ENCODE measurements at places on chromosomes 4 and X.

- no peak for DNase-seq
Observed at GRCh38 chr4:7949759-7950158, 10.1 kb upstream of the AFAP1 start.

DNA sequence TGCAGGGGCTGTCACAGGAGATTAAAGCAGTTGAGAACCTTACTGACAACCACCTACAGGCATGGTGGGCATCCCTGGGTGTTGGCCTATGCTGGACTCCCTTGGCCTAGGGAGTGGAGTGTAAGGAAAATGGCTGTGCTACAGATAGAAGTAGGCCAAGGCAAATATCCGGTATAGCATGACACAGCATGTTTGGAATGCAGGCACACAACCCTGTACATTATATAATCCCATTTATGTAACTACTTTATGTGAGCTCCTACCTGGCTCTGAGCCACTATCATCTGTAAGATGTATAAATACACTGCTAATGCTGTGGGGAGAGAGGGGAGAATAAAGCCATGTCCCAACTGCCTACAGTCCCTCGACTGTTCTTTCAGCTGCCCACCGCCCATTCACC is 38.7 kb upstream of the KCTD8 start:
- DNase-seq, result no peak

DNA sequence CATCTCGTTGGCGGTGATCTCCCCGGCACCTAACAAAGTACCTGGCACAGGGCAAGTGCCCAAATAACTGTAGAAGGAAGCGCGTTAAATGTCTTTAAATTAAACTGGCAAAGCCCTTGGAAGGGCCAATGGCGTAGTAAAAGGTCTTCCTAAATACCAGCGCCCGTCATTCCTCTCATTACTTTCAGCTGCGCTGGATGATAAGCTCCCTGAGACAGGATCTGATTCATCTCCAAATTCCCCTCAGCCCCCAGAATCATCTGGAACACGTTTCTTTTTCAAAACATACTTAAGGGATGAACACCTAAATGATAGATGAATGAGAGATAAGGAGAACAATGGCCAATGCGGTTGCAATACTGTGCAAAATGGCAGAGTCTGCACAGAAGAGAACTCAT is 95.1 kb downstream of the AFAP1 start:
- DNase-seq, result no peak

- no peak for DNase-seq
Observed at GRCh38 chr4:138450546-138451275, 208.6 kb upstream of the SLC7A11 start.

DNA sequence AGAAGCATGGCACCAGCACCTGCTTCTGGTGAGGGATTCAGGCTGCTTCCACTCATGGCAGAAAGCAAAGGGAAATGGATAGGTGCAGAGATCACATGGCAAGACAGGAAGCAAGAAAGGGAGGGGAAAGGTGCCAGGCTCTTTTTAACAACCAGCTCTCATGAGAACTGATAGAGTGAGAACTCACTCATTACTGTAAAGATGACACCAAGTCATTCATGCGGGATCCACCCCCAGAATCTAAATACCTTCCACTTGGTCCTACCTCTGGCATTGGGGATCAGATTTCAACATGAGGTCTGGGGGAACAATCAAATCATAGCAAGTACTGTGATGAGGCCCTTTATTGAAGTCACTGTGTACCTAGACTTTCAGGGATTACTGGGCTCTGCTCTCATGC is 72.0 kb upstream of the PRDM5 start:
- DNase-seq, result no peak

- no peak for DNase-seq
Observed at GRCh38 chr4:92618968-92619367, 315.2 kb downstream of the GRID2 start.

DNA sequence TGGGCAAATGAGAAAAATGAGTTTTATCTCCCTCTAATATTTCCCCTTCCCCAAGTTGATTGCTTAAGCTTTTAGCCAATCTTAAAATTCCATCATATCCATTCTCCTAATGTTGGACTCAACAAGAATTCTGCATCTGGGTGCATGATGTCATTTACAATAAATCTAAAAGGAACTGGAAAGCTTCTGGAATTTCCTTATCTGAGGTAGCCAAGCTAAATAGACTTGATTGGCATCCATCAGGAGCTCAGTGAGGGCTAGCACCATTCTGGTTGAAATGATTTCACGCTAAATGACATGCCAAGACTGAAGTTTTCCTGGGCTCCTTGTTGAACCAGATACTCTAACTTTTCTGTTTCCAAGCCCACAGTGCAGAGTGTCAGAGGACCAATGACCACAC is 110.3 kb upstream of the SCML1 start:
- DNase-seq, result no peak

DNA sequence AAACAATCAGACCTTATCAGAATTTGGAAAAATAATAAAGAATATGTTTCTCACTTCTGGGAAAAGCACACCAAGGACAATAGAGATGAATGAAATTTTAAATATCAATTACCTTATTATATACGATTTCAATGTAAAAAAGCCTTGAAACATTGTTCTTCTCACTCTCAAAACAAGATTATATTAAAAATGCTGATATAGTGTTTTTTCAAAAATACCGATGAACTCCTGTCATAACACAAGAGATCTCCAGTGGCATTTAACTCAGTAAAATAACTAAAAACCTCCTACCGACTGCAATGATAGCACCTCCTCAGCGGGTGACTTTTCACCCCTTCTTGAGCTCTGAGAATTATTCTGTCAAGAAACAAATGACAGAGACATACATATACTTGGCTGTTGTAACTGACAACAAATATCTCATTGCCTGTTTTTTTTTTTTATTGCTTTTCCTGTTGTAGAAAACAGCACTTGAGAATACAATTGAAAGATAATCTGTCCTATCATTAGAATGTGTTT is 1237.3 kb downstream of the C4orf33 start:
- DNase-seq, result no peak

DNA sequence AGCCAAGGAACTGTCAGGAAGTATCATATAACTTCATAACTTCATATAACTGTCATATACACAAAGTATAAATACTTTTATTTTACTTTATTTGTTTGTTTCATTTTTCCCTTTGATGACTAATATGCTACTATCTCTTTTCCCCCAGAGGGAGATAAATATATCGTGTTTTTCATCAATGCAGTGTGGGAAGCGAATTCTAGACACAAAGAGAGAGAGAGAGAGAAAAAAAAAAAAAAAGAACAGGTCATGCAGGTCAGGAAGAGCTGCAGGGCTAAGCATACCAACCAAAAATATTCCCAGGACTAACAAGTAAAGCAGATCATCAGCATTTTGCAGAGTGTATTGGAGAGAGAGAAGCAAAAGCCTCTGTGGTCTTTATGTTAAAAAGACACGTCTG is 1849.2 kb downstream of the STIM2 start:
- no peak for DNase-seq

- DNase-seq, result no peak
Observed at GRCh38 chr4:110869862-110870572, 247.1 kb upstream of the PITX2 start.

- no peak for DNase-seq
Observed at GRCh38 chrX:109347632-109348031, 134.3 kb downstream of the GUCY2F start.

DNA sequence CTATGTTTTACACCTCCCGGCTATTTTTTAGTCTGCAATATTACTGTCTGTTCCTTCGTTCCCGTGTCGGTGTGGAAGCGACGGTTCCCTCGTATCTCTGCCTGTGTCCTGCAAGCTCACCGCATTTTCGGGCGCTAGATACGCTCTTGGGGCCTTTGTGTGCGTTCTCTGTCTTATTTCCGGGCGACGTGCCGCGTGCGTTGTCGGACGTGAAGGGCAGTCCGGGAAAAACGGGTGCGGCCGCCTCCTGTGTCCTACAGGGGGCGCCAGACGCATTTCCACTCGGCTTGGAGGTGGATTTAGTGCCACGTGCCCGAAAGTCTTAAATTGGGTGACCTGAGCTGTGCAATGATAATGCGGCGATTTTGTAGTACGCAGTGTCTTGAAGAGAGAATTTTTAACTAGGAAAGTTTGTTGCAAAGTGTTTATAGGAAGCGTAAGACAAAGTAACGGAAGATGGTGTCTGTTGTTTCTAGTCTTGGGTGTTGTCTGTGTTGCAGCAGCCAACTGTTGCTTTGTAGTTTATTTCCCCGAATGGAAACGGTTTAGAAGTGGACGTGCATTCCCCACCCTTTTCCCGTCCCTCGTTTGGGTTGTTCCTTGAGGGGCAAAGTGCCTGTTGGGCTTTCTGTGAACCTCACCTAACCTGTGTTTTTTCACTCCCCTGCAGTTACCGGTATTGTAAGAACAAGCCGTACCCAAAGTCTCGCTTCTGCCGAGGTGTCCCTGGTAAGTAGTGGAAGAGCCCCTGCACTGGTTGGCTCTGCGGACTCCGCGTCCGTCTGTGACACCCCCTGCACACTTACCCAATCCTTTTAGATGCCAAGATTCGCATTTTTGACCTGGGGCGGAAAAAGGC is 720 bp downstream of the RPL10 start:
- peak; percentile 80 for DNase-seq

DNA sequence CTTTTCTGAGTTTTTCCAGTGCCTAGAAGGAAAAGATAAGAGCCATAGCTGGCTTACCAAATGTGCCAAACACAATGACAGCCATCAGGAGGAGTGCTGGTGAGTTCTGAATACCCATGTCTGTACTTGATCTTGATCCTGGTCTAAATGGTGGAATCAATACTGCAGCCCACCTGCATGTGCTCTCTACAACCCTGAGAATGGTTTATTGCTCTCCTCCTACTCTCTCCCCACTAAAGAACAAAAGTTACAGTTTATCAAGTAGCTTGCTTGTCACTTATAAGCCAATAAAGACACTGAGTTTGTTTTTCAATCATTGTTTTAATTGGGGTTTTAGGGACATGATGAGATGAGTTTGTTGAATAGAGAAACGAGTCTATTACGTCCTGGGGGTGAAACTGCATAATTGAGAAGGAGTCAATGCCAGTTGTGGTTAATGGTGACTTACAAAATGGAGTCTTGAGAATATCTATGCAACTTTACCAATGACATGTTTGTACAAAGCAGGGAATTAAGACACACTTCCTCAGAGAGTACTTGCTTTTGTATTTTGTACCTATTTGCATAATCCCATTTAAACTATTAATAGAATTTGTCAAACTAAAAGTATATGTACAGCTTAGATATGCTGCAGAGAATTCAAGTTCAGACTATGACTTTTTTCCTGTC is 20.8 kb upstream of the CXCL3 start:
- no peak for DNase-seq

DNA sequence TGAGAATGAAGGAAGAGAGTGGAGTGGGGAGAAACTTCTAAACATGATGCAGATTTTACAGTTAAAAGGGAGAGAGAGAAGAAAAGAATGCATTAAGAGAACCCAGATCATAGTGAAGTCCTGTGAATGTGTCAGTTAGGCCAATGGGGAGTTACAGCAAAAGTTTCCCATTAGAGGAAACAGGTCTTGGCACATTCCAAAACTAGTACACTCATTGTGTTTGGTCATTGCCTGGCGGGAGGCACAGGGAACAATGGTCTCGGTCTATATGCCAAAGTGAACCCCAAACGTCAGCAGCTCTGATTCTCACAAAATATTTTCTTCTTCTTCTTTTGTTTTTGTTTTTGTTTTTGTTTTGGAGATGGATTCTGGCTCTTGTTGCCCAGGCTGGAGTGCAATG is 284.5 kb upstream of the CTSO start:
- no peak for DNase-seq

- no peak for DNase-seq
Observed at GRCh38 chrX:153924149-153924861, 1.8 kb downstream of the ARHGAP4 start.
